M059J (cell line): ENCODE measurements at places on chromosomes 2 and 18.
A peak's percentile ranks its signal among the peaks of the same experiment; 100 is the strongest.

- DNase-seq, result no peak
These were observed 152.4 kb upstream of the CAPN13 start for GRCh38 chr2:30959653-30960052.

- DNase-seq, result no peak
These were observed 85.1 kb downstream of the BCL2L11 start for GRCh38 chr2:111205774-111206173.

GRCh38 chr2:65314801-65315441 is 87.3 kb downstream of the ACTR2 start:
- no peak for DNase-seq

DNA sequence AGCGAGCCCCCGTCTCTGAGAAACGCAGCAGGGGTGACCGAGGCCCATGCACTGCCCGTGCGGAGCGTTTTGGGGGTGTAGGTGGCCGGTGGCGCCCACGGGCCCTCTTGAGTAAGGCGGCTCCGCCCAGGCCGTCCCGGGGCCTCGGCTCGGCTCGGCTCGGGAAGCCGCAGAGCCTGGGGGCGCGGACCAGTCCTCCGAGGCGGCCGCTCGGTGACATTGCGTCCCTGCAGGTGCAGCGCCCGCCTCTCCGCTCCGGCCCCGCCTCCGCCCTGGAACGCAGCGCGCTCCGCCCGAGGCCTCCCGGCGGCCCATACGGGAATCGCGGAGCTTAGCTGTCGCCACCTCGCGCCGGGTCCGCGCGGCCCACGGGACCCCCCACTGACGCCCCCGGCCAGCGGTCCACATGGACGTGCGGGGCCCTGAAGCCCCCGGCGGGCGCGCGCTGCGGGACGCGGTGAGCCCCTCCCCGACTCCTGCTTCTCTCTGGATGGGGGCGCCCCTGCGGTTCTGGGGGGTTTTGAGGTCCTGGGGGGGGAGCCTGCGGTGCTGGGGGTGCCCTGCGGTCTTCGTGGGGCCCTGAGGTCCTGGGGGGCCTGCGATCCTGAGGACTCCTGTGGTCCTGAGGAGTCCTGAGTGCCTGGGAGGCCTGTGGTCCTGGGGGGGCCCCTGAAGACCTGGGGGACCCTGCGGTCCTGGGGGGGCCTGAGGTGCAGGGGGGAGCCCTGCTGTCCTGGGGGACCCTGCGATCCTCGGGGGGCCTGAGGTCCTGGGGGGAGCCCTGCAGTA is at the start of gene HSBP1L1:
Gene HSBP1L1, plus strand, starts transcription at position 314 of the 789 bp plus-strand sequence. Its CDS starts 93 bp downstream, at position 407.
- peak; percentile 32 for DNase-seq

DNA sequence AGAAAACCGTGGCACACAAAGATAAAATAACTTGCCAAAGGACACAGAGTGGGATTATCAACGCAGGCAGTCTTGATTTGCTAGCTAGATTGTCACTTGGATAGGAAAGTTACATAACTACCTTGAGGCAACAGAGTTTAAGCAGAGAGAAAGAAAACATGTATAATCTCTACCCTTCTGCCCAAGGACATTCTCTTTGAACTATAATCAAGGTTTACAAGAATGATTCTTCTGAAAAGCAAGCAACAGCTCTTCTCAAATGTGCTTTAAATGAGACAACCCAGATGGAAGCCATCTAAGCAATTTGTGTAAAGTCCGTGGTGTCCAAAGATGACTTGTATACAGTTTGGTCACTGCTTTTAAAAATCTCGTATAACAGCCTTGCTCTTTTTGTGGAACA is 177.4 kb downstream of the CD226 start:
- no peak for DNase-seq

- no peak for DNase-seq
These were observed 476.0 kb downstream of the EIPR1 start for GRCh38 chr2:2901384-2902345.

DNA sequence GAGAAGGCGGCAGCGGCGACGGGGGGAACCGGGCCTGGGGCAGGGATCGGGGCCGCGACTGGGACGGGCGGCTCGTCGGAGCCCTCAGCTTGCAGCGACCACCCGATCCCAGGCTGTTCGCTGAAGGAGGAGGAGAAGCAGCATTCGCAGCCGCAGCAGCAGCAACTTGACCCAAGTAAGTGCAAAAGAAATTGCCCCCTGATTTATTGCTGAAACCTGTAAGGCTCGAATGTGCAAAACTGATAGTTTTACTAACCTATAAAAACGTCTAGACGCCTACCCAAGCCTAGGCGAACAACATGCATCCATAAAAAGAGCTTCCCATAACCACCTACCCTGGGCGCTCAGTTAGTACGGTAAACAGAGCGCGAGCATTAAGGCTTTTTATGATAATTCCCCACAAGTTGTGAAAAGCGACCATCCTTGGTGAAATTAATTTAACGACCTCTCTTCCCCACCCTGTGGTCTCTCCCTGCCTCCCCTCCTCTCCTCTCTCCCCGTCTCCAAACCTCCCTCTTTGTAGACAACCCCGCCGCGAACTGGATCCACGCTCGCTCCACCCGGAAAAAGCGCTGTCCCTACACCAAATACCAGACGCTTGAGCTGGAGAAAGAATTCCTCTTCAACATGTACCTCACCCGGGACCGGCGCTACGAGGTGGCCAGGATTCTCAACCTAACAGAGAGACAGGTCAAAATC is 1.0 kb downstream of the HOXD9 start:
- DNase-seq, result no peak

DNA sequence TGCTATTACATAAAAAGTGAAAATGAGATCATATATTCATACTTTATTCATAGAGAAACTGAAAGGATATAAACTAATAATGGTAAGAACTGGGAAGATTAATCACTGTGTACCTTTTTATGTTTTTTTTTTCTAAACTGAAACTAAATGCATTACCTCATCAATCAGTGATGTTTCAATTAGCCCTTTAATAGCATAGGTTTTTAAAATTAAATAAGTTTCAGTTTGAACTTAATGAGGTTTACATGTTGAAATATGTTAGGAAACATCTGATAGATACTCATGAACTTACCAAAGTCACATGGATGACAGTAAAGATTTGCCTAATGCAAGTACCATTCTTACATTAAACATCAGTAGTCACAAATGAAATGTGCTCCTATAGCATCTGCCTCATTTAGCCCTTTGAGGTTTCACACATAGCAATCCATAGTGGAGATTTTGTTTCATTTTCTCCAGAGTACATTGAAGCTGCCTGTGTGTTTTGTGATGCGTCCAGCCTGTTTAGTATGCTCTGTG is 8.9 kb downstream of the MAPRE2 start:
- peak; percentile 13 for DNase-seq

GRCh38 chr2:151668737-151669136 is 65.5 kb downstream of the NEB start:
- DNase-seq, result no peak
